Activated T-helper 9 cell treated with anti-CD3 and anti-CD28 coated beads, Interleukin-2, amount 50 U/mL, for 16 hours (primary cell): ENCODE measurements at places on chromosomes 12 and 14.

DNA sequence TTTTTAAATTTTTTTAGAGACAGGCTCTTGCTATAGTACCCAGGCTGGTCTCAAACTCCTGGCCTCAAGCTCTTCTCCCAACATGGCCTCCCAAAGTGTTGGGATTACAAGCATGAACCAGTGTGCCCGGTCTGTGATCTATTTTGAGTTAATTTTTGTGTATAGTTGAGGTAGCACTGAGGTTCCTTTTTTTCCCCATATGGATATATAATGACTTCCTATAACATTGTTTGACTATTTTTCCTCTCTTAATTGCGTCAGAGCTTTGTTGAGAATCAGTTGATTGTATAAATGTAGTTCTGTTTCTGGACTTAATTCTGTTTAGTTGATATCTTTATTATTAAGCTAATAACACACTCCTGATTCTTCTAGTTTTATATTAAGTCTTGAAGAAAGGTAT, 8.6 kb upstream of the M6PR start:
- DNase-seq: no peak

DNA sequence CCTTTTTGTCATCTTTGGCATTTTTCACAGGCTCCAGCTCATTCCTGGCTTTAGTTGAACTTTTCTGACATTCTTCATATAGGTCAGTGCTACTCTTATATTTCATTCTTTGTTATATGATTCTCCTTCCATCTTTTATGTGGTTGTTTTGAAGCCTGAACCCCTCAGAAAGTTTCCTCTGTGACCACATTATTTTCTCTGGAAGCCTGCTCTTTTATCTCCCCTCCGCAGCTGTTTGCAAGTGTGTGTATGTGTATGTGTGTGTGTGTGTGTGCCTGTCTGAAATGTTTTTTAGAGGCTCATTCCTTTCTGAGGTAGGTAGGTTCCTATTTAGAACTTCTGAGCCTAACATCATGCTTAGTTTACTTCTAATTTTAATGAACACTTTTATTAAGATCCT, 47.6 kb downstream of the ANO4 start:
- no peak for DNase-seq

DNA sequence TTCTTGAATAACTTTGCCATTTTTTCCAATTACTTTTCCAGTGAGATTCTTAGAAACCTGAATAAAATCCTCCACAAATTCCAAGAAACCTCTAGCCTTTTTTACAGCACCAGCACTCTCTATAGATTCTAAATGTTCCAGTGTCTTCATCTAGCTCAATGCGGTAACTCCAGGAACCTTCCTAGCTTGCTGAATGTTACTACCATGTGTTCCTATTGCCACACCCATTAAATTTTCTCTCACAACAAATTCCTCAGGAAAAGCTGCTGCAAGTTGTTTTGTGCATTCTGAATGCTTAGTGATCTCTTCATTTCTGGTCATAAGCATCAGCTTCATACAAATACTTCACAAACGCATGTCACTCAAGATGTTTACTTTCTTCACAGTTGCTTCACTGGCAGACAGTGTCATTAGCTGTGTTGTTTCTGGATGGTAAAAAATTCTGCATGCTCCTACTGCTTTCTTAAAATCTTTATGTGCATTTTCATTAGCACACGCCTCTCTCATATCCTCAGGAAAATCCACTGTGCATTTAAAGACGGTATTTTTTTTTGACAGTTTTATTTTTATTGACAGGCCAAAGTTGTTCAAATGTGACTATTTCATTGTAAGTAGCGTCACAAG, 106.7 kb downstream of the PPHLN1 start:
- no peak for DNase-seq

DNA sequence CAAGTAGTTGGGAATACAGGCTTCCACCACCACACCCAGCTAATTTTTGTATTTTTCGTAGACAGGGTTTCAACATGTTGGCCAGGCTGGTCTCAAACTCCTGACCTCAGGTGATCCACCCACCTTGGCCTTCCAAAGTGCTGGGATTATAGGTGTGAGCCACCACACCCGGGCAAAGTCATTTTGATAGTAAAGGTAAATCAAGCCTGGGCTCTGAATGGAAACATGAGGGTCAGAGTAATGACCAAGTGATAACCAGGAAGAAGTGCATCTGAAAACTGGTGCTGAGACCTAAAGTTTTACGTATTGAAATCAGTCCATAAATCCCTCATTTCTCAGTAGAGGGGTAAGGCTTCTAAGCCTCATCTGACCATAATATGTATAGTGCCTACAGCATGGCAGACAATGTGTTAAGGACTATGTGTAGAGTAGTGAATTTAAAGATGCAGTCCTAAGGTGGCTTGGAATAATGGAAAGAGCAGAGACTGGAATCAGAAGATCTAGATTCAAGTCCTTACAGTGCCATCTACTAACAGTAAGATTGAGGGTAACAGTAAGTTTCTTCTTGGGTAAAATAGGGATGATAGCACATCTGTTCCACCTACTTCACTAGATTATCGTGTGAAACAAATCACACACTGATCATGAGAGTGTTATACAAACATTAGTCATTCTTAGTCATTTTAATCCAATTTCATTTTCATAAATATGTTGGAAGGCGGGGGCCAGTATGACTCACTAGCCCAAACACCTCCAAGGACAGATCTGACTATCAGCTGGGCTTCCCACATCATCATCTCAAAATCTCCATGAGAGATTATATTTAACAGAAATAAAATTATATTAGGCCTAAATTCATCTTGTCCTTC, 11.2 kb downstream of the MAP4K5 start:
- DNase-seq: peak; percentile 42

GRCh38 chr14:24984846-24985589, 64.9 kb downstream of the STXBP6 start:
- no peak for DNase-seq

GRCh38 chr12:9348906-9349518, 140.8 kb upstream of the PZP start:
- DNase-seq: no peak

DNA sequence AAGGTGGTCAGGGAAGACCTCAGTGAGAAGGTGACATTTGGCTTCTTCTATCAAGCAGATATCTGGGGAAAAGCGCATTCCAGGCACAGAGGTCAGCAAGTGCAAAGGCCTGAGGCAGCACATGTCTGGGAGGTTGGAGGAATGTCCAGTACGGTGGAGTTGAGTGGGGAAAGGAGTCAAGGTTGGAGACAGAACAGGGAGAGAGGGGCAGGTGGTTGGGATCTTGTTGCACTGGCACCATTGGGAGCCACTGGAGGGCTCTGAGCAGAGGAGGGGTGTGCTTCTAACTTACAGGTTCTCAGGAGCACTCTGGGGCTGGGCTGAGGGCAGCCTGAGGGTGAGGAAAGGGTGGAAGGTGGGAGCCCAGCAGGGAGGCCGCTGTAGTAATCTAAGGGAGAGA, 52.1 kb downstream of the EID3 start:
- DNase-seq: no peak

DNA sequence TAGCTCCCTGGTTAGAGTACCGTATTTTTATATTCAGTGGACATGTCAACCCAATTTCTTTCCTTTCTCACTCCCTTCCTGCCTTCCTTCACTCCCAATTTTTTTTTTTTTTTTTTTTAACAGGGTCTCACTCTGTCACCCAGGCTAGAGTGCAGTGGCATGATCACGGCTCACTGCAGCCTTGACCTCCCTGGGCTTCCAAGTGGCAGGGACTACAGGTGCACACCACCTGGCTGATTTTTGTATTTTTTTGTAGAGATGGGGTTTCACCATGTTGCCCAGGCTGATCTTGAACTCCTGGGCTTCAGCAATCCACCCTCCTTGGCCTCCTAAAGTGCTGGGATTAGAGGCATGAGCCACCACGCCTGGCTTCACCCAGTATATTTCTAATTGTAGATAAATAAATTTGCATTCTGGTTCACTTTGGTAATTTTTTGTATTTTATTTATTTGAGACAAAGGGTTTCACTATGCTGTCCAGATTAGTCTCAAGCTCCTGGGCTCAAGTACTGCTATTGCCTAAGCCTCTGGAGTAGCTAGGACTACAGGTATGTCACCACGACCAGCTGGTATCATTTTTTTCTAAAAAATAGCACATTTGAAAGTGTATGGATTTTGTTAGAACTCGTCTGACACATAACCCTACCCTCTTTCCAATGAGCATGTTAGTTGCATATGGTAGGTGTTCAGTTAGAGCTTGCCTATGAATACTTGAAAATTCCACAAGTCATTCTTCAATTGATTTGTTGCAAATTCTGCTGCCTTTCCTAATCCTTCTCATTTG, 15.7 kb downstream of the SLC38A2 start:
- DNase-seq: no peak

DNA sequence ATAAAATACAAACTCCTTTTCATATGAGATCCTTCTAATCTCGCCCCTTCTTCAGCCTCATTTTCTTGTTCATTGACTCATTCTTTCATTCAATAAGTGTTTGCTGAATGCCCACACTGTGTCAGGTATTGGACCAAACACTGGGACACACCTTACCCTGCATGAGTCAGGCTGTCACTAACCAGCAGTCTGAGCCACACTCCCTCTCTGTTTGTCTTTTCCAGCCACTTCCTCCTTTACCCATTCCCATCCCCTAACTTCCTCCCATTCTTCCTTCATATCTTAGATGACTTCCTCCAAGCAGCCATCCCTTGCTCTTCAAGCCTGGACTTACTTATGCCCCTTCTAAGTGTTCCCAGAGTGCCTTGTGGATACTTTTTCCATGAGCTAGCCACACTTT, 27.0 kb upstream of the HIF1A start:
- peak; percentile 8 for DNase-seq

DNA sequence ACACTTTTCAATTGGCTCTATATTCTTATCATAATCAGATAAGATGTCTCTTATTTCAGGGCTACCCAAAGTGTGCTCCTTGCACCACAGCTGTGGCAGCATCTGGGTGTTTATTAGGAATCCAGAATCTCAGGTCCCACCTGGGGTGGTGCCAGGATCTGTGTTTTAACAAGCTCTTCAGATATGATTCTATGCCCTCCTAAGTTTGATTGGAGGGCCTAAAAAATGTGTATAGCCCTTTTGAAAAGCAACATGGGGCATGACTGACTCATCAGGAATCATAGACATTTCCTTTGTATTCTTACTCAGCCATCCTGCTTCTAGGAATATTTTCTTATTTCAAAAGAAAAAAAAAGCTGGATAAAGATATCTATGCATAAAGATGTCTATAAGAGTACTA, 103.1 kb downstream of the HELB start:
- DNase-seq: no peak

DNA sequence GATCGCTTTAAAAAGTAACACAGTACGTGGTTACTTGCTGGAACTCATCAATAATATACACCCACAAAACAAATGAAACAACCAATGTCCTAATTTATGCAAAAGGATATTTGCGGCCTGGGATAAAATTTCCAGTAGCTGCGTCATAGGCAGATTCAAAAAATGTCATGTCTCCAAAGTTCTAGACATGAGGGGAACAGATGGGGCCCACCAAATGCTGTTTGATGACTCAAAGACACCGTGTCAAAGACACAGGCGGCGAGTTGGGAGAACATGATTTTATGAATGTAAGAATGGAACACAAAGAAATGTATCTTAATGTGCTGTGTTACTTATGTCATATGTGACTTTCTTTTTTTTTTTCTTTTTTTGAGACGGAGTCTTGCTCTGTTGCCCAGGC, 34.3 kb upstream of the NCOR2 start:
- DNase-seq: no peak

DNA sequence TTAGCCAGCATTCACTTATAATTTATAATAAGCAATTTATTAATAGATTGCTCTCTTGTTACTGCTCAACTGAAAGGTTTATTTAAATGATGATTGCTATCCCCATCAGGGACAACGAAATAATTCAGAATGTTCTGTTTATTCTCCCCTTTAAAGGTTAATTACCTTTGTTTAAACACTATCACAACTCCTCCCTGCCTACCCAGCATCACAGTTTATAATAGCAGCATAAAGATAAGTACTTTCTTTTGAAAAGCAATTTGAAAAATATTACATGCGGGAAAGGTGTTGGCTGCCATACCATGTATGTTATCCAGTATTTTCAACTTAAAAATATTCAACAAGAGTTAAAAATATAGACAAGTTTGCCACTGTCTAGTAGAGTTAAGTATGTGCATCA, 30.6 kb downstream of the SCAF11 start:
- DNase-seq: no peak

- DNase-seq: no peak
Observed at GRCh38 chr14:33510063-33510481, 440.8 kb downstream of the EGLN3 start.

DNA sequence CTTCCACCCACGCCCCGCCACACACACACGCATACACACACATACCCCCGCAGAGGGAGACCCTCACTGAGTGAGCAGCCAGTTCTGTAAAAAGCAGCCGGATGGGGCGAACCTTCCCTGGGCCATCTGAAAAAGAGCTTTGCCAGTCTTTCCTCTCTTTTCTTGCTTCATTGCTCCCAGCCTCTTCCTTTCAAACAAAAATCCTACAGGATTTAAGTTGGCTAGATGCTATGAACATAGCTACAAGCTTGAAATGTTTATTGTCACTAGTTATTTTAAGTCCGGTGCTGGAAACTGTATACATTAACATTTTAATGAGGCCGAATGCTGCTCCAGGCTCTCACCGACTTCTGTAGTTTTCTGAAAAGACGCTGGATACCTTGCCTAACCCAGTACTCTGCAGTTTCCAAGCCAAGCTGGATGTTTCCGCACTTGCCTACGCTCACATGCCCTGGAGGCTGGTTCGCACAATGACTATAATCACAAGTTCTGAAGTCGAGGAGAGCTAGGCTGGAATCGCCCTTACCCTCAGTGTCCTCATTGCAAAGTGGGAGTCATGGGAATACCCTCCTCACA, 39.2 kb downstream of the LTBP2 start:
- DNase-seq: no peak

DNA sequence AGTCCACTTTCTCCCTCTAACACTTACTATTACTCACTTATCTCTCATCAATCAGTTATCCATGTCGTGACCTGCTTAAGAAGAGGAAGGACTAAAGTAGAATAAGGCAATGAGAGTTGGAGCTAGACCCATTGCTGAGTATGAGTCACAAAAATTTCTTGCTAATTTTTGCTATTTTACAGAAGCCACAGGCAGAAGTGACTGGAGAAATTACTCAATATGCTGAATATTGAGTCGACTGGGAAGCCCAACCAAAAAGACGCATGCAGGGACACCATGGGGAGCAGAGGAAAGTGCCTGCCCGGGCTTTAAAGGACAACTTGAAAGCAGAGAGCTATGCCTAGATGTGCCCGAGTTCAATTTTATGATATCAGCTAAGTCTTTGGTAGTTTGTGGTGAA, 115.4 kb upstream of the FOXG1 start:
- DNase-seq: no peak

- DNase-seq: peak; percentile 77
Observed at GRCh38 chr14:75566321-75566720, 12.1 kb upstream of the FLVCR2 start.

- no peak for DNase-seq
Observed at GRCh38 chr12:124625867-124626675, 58.7 kb upstream of the NCOR2 start.

- DNase-seq: peak; percentile 1
Observed at GRCh38 chr12:89160716-89161123, 191.6 kb downstream of the DUSP6 start.

- no peak for DNase-seq
Observed at GRCh38 chr14:43949400-43949799, 557.7 kb downstream of the FSCB start.
